Activated CD4-positive, CD25-positive, alpha-beta regulatory T cell treated with anti-CD3 and anti-CD28 coated beads, Interleukin-2, amount 50 U/mL, for 72 hours (primary cell): ENCODE measurements at places on chromosomes 7 and 10.
A peak's percentile ranks its signal among the peaks of the same experiment; 100 is the strongest.

DNA sequence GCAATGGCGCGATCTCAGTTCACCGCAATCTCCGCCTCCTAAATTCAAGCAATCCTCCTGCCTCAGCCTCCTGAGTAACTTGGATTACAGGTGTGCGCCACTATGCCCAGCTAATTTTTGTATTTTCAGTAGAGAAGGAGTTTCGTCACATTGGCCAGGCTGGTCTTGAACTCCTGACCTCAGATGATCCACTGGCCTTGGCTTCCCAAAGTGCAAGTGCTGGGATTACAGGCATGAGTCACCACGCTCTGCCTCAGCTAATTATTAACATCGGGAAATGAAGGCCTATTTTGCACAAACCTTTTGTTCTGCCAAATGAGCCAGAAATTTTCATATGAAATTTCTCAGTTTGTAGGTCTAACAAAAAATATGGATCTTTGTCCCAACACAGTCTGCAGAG is 106.7 kb upstream of the ODAD2 start:
- no peak for DNase-seq

DNA sequence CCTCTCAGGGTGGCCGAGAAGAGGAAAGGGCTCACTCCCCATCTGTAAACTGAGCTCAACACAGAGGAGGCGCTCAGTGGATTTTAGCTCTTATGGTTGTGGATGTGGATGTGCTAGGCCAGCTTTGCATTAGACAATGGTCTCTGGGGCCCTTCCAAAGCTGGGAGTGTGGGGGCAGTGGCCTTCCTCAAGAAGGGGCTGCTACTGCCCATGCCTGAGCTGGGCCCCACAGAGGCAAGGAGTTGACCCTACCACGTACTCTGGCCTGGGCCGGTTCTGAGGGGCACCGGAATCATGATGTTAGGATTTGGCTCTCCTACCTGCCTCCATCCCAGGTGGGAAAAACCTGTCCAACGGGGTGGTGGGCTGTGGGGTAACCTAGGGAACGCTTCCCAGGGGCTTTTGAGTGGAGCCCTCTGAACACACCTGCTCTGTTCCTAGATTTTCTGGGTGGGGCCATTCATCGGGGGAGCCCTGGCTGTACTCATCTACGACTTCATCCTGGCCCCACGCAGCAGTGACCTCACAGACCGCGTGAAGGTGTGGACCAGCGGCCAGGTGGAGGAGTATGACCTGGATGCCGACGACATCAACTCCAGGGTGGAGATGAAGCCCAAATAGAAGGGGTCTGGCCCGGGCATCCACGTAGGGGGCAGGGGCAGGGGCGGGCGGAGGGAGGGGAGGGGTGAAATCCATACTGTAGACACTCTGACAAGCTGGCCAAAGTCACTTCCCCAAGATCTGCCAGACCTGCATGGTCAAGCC is 11.5 kb downstream of the AQP1 start:
- DNase-seq = peak; percentile 20

- DNase-seq = no peak
These were observed 42.5 kb downstream of the SORCS3 start for GRCh38 chr10:104683567-104683966.

GRCh38 chr7:106870983-106871410 is 5.9 kb downstream of the PIK3CG start:
- DNase-seq = no peak

DNA sequence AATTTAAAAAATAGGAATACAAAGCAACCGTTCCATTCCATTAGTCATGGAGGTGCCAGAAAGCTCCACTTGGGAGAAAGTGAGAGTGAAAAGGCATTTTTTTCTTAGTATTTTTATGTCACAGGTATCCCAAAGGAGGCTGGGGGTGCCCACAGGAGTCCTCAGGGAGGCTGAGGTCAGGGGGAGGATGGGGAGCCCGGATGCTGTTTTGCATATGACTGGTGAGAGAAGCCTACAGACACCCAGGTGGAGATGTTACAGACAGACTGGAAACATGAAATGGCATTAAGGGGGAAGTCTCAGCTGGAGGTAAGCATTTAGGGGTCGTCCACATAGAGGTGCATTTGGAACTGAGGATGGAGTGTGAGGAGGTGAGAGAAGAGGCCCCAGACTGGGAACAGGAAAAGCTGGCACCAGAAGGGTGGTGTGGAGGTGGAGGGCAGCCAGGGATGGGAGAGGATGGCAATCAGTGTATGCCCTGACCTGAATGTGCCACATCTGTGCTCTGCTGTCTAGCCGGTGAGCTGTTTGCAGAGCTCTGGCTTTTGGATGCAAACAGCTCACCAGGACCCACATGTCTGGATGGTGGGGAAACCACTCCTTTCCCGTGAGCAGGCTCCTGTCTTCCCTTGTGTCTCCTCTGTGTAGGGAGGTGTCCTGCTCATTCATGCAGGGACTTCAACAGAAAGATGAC is 101.1 kb downstream of the RAMP3 start:
- DNase-seq = no peak

DNA sequence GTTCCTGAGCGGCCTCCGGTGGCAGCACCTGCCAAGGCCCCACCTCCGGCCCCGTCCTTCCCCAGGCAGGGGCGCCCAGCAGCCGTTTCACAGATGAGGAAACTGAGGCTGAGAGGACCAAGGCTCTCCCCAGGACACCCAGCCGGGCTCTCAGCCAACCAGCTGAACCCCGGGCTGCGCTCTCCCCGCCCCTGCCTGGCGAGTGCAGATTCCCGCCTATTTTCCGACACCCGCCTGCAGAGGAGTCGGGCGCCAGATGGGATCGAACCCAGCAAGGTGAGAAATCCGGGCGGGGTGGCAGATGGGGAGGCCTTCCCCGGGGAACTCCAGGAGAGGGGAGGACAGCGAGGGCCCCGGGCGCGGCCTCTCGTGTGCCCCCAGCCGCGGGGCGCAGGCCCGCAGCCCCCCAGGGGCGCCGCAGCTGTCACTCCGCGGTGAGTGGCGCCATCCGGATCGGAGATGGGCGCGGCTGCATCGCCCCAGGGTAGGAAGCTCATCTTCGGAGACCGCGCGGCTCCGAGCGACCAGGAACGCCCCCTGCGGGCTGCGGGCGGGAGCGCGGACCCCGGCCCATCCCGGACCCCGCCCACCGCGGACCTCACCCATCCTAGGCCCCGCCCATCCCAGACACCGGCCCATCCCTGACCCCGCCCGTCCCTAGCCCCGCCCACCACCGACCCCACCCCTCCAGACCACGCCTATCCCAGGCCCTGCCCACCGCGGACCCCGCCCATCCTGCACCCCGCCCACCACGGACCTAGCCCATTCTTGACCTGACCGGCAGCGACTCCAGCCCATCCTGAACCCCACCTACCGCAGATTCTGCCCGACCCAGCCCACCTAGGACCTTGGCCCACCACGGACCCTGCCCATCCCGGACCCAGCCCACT is 90.3 kb downstream of the MICALL2 start:
- peak; percentile 36 for DNase-seq

DNA sequence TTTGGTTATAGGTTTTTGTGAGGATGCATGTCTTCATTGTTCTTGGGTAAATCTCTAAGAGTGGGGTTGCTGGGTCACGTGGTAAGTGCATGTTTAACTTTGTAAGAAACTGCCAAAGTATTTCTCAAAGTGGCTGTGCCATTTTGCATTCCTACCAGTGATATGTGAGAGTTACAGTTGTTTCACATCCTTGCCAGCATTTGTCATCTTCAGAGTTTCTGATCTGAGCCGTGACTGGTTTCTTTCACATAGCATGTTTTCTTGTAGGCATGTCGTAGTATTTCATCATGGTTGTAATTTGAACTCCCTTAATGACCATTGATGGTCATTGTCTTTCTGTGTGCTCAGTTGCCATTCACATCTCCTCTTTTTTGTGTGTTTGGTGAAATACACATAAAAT is 286.0 kb downstream of the RNLS start:
- no peak for DNase-seq

GRCh38 chr10:133523631-133524203 is 3.4 kb upstream of the CYP2E1 start:
- no peak for DNase-seq

- DNase-seq = no peak
These were observed 122.4 kb downstream of the TES start for GRCh38 chr7:116332766-116333165.

- no peak for DNase-seq
These were observed 61.8 kb upstream of the LRRC18 start for GRCh38 chr10:49001402-49001801.

DNA sequence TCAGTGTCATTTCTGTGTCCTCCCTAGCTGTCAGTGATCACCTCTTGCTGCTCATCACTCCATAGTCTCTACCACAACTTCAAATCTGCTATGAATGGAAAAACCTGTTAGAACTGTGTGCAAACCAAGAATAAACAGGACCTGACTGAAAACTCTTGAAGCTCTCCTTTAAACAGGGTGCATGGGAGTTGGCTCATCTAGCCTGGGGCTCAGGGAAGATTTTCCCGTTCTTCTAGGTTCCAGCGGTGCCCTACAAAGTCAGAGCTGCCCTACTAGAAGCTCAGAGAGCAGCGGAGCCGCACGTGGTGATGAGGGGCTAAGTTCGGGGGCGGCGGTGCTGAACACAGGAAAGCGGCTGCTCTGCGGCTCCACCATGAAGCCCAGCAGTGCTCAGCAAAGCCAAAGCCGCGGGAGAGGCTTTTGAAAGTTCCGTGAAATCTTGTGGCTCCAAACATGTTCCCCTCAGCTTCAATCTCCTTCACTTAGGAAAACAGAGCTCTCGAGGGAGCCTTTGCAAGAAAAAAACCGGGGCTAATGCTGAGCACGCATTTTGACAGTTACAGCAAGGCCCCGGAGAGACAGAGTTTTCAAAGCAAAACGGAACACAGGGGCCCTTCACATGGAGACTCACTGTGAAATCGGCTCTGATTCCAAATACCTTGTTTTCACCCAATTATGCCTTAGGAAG is 30.5 kb downstream of the RGS10 start:
- no peak for DNase-seq

- no peak for DNase-seq
These were observed 17.0 kb downstream of the PNLIPRP3 start for GRCh38 chr10:116444527-116445142.

- DNase-seq = no peak
These were observed 15.6 kb downstream of the RHEB start for GRCh38 chr7:151503902-151504714.

DNA sequence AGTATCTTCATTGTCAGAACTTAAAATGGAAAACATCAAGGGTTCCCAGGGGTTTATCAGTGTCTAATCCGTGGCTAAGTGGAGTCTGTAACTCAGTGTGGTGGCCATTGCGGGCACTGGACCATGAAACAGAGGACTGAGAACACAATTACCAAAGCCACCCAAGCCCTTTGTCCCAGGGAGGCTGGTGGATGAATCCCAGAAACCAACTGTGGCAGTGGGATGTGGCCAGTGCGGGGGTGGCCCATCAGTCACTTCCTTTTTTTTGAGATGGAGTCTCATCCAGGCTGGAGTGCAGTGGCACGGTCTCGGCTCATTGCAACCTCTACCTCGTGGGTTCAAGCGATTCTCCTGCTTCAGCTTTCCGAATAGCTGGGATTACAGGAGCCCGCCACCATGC is 61.8 kb downstream of the TACC2 start:
- no peak for DNase-seq

GRCh38 chr7:7517754-7518153 is 17.9 kb downstream of the COL28A1 start:
- no peak for DNase-seq

DNA sequence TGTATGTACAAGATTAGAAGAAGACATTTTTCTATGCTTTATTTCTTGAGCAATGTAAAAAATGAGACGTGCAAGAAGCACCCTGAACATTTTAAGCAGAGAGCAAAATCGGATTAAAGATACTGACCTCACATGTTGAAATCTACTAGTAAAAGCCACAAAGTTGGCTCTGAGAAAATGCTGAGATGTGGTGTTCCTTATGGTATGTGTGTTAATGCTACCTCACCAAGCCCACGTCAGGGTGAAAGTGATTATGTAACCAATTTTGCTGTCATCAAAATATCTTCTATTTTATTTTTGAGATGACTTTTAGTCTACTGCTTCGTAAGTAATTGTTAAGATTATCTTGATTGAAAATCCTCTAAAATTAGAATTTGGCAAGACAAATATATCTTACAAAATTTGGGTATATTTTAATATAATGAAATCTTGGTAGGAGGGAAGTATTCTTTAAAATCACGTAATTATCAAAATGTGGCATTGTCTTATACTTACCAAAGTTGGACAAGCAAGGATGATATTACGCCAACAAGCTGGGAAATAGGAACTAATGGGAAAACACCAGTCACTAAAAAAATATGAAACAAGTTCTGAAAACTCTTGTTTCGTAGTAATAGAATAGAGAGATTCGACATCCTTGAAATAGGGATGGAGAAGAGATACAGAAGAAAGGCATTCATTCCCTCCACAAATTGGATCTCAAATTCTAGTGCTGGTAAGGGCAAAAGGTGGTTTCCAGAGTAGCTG is 5.8 kb downstream of the ADO start:
- no peak for DNase-seq

GRCh38 chr7:54560723-54561122 is 18.5 kb downstream of the VSTM2A start:
- no peak for DNase-seq

DNA sequence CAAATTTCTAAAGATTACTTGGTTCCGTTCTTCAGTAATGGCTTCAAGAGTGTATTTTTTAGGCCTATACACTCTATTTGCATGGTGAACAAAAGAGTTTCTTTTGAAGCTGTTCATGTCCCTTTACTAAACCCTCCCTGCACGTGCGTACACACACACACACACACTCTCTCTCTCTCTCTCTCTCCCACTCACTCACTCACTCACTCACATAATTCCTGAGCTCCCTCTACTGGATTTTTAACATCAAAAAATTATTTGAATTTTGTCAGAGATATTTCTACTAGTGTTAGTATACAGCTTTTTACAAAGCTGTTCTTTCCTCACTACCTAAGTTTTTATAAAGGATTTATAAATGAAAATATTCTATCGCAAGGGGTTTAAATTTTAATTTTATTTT is 85.9 kb downstream of the UBE3C start:
- DNase-seq = no peak

- DNase-seq = no peak
These were observed 41.3 kb upstream of the GLI3 start for GRCh38 chr7:42278344-42278743.

- no peak for DNase-seq
These were observed 42.6 kb downstream of the KIF20B start for GRCh38 chr10:89744026-89744425.

GRCh38 chr7:18174996-18175395 is 147.3 kb upstream of the PRPS1L1 start:
- no peak for DNase-seq

DNA sequence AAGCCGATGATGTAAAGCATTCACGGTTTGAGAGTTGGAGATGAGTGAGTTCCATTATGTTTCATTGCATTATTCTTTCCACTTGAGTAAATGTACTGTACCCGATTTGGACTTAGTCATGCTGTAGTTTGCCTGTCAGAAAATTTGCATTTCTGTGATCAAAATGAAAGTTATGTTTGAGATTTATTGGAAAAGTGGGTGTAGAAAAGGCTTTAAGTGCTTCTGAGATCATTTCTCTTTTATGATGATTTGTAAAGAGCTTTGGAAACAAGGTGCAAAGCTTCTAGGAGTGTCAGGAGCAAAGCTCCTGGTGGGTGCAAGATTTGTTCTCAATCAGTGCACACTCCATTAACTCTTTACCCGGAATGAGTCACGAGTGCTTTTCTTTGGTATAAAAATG is 204.1 kb upstream of the POM121L12 start:
- DNase-seq = no peak

- DNase-seq = no peak
These were observed 625.2 kb upstream of the CELF2 start for GRCh38 chr10:10392511-10392910.
